ENCODE measurements at places on chromosomes 6 and 20.

DNA sequence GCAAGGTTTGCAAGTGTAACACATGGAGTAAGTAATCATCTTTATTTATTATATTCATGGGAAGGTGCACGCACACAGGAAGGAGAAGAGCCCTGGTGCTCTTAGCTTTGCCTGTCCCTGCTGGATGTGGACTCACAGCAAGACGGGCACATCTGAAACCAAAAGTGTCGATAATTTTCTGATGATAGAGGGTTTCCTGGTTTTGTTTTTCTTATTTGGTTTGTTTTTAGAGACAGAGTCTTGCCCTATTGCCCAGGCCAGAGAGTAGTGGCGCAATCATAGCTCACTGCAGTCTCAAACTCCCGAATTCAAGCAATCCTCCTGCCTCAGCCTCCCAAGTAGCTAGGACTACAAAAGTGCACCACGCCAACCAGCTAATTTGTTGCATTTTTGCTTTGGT lies 7.8 kb upstream of the KHDC1L start:
- DNase-seq, result no peak

DNA sequence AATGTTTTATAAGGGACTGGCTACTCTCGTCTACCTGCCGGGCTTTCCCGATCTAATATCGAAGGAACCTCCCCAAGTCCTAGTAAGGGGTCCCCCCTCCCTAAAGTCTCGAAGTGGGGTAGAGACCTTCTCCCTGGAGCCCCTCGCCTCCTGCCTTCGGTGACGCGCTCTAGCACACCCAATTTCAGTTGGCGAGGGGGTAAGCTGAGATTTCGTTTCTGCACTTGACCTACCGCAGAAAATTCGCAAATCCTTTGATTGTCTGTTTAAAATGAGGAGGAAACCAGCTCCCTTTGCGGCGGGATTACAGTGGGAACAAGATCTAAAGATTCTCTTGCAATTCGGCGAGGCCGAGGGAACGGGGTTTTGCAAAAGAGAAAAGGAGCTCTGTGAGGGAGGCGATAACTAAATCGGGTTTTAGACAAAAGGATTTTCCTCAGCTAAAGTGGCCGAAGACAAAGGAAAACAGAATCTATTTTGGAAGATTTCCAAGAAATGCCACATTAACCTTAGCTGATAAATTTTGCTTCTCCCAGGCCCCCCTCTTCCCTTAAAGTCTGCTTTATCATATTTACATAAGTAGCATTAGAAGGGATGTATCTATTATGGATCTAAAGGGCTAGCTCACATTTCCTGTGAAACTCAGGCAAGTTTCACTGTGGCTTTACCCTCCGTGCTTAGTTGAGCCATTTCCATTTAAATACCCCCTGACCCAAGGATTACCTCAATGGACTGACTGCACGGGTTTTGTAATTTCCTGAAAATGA lies 8.4 kb downstream of the SIM1 start:
- no peak for DNase-seq

- DNase-seq, result peak; percentile 26
Observed at GRCh38 chr6:88641178-88641903, 322.1 kb downstream of the RNGTT start.

GRCh38 chr6:84441456-84441855 lies 214.0 kb upstream of the CEP162 start:
- DNase-seq, result no peak

DNA sequence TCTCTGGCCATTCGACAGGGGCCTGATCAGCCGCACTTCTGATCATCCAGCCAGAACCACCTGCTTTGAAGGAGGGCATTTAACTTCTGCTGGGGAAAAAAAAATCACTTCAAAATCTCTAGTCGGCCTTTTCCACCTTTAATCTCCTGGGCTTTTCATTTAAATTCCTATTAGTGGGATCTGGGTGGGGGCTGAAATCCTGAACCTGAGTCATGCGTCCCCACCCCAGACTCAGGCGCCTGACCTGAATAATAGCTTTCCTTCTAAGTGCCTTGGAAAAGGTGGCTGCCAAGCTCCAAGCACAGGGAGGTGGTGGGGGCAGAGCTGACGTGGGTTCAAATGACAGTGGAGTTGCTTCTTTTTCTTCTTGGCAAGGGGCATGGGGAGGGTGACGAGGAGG lies 246.0 kb upstream of the EXOC2 start:
- DNase-seq, result no peak

GRCh38 chr6:33410711-33411631 lies at the start of gene PHF1:
PHF1 (plus strand) TSS chr6:33411014; CDS start chr6:33412264, 1,250 bp downstream.
- DNase-seq, result no peak

GRCh38 chr20:21190869-21191268 lies 65.0 kb downstream of the KIZ start:
- no peak for DNase-seq

DNA sequence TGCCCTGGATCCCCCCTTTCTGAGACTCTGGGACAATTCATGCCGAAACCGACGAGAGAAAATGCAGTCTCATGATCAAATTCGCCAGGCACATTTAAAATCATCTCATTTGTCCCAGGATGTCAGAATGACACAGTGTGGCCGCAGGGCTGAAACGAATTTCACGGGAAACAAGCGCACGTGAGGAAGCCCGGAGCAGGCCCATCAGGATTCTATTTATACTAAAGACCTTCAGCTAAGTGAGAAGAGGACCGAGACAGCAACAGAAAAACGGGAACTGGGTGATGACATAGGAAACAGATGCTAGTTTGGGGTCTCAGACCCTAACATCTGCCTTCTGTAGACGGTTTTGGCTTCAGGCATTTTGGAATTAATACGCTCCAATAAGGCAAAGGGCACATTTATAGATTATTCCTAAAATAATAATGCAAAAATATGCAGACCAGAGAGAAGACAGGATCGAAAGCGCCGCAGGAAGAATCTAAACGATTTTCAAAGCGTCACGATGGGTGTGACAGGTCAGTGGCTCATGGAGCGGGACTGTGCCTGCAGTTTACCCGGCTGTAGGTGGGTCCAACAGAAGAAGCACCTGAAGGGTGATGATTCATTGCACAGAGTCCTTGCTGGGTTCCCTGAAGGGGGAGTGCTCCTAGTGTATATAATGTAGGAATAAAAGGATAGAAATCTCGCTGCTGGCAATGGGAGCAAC lies 80.8 kb upstream of the MPC1 start:
- no peak for DNase-seq

DNA sequence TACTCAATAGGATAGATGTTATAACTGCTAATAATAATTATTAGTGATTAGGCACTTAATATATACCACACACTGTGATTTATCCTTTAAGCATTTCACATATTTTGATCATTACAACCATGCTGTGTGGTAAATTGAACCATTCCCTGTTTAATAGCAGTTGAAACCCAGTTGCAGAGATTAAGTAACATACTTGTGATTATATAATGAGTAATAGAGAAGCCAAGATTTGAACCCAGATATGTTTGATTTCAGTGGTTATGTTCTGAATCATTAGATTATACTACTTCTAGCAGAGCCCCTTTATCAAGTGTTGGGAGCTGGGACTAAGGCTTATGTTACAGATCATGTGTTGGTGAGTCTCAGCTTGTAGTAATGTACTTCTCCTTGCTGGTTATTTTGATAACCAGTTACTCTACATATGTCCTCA lies 44.1 kb downstream of the STK4 start:
- no peak for DNase-seq

GRCh38 chr6:26576407-26576843 lies 20.3 kb upstream of the ABT1 start:
- no peak for DNase-seq

DNA sequence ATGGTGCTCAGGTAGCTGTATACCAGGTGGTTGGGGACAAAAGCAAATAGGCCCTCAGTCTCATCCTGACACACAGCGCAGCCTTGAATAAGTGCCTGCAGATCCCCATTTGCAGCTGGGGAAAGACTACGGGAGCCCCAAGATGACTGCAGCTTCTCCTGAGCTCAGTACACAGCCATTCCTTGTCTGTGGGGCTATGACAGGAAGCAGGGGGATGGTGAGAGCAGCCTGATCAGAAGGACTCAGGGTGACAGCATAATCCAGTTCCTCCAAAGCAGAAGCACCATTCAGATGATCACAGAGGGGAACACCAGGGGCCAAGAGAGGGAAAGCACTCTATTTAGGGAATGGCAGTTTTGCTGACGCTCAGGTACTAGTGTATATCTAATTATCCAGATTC lies 104.8 kb upstream of the MOCS1 start:
- no peak for DNase-seq

DNA sequence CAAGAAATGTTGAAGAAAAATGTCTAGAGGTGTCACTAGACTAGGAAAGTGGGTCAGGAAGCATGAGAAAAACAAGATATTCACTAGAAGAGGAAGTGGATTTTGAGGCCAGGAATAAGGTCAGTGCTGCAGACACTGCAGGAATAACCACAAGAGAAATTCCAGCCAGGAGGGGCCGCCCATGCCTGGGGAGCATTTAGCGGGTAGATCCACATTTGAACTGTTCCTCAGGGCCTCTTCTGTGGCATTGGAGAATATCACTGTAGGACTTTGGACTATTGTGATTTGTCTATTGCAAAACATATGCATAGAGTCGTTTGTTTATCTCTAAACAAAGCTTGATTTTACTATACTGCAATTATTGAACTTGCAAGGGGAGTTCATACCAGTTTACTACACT lies 49.6 kb upstream of the CCDC28A start:
- no peak for DNase-seq

DNA sequence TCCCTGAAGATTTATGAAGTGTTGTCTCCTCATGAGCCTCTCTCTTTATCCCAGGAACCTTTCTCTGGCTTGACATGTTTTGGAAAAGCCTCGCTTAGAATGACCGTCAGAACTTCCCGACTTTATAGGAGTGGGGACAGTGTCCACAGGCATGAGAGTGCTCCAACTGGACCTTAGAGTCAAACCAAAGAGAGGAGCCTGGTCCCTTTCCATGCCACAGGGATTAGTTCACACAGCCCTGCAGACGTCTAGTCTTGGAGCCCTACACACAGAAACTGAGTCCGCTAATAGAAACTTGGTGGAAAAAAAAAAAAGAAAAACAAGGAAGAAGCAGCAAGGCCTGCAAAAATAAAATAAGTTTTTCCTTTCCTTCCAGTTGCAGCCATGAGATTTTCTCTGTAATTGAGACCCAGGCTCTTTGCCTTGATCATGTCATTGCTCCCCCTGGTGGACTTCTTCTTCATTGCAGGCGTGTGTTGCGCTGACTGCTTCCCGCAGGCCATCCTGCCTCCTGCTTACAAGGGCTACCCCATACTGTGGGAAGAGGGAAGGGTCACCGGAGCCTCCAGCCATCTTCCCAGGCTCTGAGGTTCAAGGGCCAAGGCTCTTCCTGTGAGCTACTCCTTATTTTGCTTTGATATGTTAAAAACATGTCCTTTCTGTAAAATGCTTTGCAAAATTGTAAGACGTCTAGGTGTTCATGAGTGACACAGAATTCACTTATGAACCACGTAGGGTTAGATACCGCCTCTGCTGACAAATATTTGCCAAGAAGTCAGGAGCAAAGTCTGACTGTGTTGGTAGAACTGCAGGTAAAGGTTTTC lies 201.0 kb downstream of the UST start:
- peak; percentile 87 for DNase-seq

GRCh38 chr6:27414996-27415395 lies 26.4 kb downstream of the ZNF391 start:
- no peak for DNase-seq
